ENCODE measurements at places on chromosomes 3 and 15. TPM values are rescaled to one million over a fixed set of nuclear protein-coding genes. Genes with fewer than 3 reads are reported as not detected.

GRCh38 chr15:78712797-78713515, 71.9 kb upstream of the CHRNB4 start:
- H3K4me1 ChIP-seq: peaks cover 5% of the 10 kb centered on the region
- H3K27me3 ChIP-seq: peaks cover 5% of the 10 kb centered on the region
- no peak for DNase-seq
- H3K27ac ChIP-seq: no peak overlapping the region
- no peak overlapping the region for H3K4me3 ChIP-seq
- H3K36me3 ChIP-seq: no peaks in the 10 kb centered on the region

GRCh38 chr15:99411234-99411633, 154.6 kb upstream of the MEF2A start:
- H3K4me3 ChIP-seq: no peak overlapping the region
- H3K36me3 ChIP-seq: no peaks in the 10 kb centered on the region
- no peaks in the 10 kb centered on the region for H3K27me3 ChIP-seq
- peaks cover 35% of the 10 kb centered on the region for H3K4me1 ChIP-seq
- H3K27ac ChIP-seq: no peak overlapping the region

DNA sequence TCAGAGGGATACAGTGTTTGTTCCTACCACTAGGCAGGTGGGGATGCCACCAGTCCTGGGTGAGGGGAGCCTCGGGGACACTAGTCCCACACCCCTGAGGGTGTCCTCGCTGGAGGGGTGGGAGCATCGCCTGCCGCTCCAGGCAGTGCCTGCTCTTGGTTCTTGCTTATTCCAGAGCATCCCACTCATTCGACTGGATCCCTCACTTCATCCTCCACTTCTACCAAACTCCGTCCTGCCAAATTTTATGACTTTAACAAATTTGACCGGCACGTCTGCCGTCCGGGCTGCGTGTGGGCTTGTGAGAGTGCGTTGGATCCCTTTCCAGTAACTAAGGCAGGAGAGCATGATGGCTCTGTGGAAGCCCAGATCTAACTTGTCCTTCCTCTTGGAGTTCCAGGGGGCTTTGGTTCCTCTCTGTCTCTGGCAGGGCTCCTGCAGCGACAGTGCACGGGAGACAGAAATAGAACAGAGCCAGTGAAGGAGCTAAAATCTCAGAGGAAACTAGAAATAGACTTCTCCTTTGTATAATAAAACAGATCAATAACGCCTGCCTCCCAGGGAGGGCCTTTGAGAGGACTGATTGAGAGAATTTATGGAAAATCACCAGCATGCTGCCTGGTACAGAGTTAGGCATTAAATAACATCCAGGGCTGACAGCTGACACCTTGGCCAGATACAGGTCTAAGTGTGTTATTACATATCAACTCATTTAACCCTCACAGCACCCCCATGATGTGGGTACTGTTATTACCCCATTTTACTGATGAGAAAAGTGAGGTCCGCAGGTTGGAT, 34.5 kb downstream of the MGLL start:
- no peak for DNase-seq
- peaks cover 72% of the 10 kb centered on the region for H3K4me1 ChIP-seq
- H3K27me3 ChIP-seq: no peaks in the 10 kb centered on the region
- no peak overlapping the region for H3K4me3 ChIP-seq

DNA sequence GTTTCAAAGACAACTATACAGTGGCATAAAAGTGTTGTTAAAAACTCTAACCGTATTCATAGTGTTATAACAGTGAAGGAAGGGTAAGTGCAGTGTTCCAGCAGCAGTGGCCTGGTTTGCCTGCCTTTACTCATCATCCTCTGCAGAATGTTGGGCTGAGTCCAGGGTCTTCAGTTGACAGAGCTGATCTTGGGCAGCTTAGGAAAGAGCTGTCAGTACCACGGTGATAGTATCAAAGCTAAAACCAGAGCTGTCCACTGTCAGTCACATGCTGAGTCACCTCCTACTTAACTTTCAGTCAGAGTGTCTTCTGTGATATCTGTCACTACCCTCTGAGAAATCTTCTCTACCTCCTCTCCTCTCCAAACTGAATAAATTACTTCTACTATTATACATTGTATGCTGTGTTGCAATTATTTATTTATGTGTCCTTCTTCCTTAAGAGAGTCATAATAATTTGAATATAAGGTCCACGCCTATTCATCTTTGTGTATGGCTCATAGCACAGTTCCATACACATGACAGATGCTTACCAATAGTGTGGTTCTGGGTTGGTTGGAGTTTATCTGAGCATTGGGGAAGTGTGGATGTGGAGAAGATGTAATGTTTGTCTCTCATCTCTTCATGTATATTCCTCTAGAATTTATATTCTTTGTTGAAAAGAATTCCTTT, 242.1 kb downstream of the ZIC1 start:
- no peaks in the 10 kb centered on the region for H3K36me3 ChIP-seq
- H3K4me3 ChIP-seq: no peak overlapping the region
- H3K4me1 ChIP-seq: no peaks in the 10 kb centered on the region
- no peaks in the 10 kb centered on the region for H3K27me3 ChIP-seq

- H3K27ac ChIP-seq: no peak overlapping the region
- no peaks in the 10 kb centered on the region for H3K27me3 ChIP-seq
- no peak for DNase-seq
- no peak overlapping the region for H3K4me3 ChIP-seq
- H3K4me1 ChIP-seq: no peaks in the 10 kb centered on the region
- H3K36me3 ChIP-seq: no peaks in the 10 kb centered on the region
Observed at GRCh38 chr3:41176596-41176995, 22.7 kb upstream of the CTNNB1 start.

GRCh38 chr3:80688814-80689213, 921.0 kb upstream of the ROBO1 start:
- DNase-seq: peak; percentile 91
- no peak overlapping the region for H3K4me3 ChIP-seq
- H3K36me3 ChIP-seq: no peaks in the 10 kb centered on the region

DNA sequence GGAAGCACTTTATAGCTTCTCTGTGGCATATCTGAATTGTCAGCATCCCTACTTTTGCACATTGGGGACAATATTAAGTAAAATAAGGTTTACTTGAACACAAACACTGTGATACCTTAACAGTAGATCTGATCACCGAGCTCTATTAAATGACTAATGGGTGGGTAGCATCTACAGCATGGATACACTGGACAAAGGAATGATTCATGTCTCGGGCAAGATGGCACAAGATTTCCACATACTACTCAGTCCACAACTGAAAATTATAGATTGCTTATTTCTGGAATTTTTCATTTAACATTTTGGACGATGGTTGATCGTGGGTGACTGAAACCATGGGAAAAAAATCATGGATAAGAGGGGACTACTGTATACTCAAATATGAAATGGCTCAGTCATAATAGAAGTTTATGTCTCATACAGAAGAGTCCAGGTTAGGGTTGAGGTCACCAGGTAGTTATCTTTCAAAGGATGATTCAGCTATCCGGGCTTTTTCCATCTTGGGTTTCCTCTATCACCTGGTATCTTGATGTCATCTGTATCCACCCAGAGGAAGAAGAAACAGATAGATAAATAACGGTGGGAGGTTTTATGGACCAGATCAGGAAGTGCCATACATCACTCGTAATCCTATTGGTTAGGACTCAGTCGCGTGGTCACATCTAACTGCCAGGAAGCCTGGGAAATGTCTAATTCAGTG, 320.0 kb upstream of the RARB start:
- H3K27ac ChIP-seq: no peak overlapping the region
- no peaks in the 10 kb centered on the region for H3K4me1 ChIP-seq
- no peaks in the 10 kb centered on the region for H3K36me3 ChIP-seq
- DNase-seq: no peak

- DNase-seq: peak; percentile 55
- H3K27me3 ChIP-seq: no peaks in the 10 kb centered on the region
- no peaks in the 10 kb centered on the region for H3K36me3 ChIP-seq
- H3K4me1 ChIP-seq: no peaks in the 10 kb centered on the region
- no peak overlapping the region for H3K4me3 ChIP-seq
Observed at GRCh38 chr3:152574461-152575079, 260.4 kb upstream of the P2RY1 start.

- H3K27me3 ChIP-seq: no peaks in the 10 kb centered on the region
- H3K4me1 ChIP-seq: no peaks in the 10 kb centered on the region
- no peak for DNase-seq
- H3K27ac ChIP-seq: no peak overlapping the region
- H3K36me3 ChIP-seq: no peaks in the 10 kb centered on the region
Observed at GRCh38 chr3:122102191-122102935, 47.2 kb downstream of the CD86 start.

- H3K27ac ChIP-seq: no peak overlapping the region
- no peaks in the 10 kb centered on the region for H3K27me3 ChIP-seq
- H3K36me3 ChIP-seq: no peaks in the 10 kb centered on the region
- DNase-seq: no peak
- H3K4me1 ChIP-seq: no peaks in the 10 kb centered on the region
Observed at GRCh38 chr15:85048430-85048829, 66.8 kb downstream of the PDE8A start.

DNA sequence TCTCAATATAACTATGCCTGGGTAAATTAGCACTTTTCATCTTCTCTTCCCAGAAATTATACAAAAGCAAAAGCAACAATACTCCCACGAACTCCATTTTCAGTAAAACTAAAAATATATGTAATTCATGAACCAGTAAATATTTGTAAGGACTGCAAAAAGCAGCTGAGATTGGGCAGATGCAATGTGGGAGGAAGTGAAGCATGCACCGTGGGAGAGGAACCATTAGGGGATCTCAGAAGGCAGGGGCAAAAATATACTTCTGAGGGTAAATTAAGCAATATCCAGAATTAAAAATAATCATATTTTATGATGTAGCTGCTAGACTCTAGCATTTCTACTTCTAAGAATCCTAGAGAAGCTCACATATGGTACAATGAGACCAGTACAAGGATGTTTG, 20.2 kb downstream of the CFAP91 start:
- H3K4me3 ChIP-seq: no peak overlapping the region
- DNase-seq: no peak
- no peaks in the 10 kb centered on the region for H3K27me3 ChIP-seq
- no peaks in the 10 kb centered on the region for H3K4me1 ChIP-seq

GRCh38 chr3:168026764-168027163, 69.0 kb downstream of the GOLIM4 start:
- peaks cover 9% of the 10 kb centered on the region for H3K36me3 ChIP-seq
- no peak overlapping the region for H3K4me3 ChIP-seq
- no peak overlapping the region for H3K27ac ChIP-seq
- H3K4me1 ChIP-seq: no peaks in the 10 kb centered on the region
- no peak for DNase-seq

GRCh38 chr3:164683489-164683888, 394.8 kb downstream of the SI start:
- no peak overlapping the region for H3K4me3 ChIP-seq
- no peak for DNase-seq
- no peaks in the 10 kb centered on the region for H3K36me3 ChIP-seq
- no peak overlapping the region for H3K27ac ChIP-seq

- no peaks in the 10 kb centered on the region for H3K27me3 ChIP-seq
- H3K36me3 ChIP-seq: no peaks in the 10 kb centered on the region
- no peak overlapping the region for H3K27ac ChIP-seq
- DNase-seq: no peak
- no peak overlapping the region for H3K4me3 ChIP-seq
- H3K4me1 ChIP-seq: no peaks in the 10 kb centered on the region
Observed at GRCh38 chr15:91678003-91678402, 175.5 kb upstream of the SLCO3A1 start.

GRCh38 chr15:97072545-97072944, 742.0 kb downstream of the NR2F2 start:
- no peaks in the 10 kb centered on the region for H3K4me1 ChIP-seq
- no peak overlapping the region for H3K4me3 ChIP-seq
- no peak for DNase-seq
- no peaks in the 10 kb centered on the region for H3K36me3 ChIP-seq
- H3K27ac ChIP-seq: no peak overlapping the region

GRCh38 chr15:80977627-80978036, 12.0 kb downstream of the MESD start:
- no peaks in the 10 kb centered on the region for H3K27me3 ChIP-seq
- H3K27ac ChIP-seq: no peak overlapping the region
- H3K36me3 ChIP-seq: peaks cover 29% of the 10 kb centered on the region
- peaks cover 5% of the 10 kb centered on the region for H3K4me1 ChIP-seq

- no peaks in the 10 kb centered on the region for H3K36me3 ChIP-seq
- no peak overlapping the region for H3K4me3 ChIP-seq
- peaks cover 11% of the 10 kb centered on the region for H3K4me1 ChIP-seq
- DNase-seq: no peak
Observed at GRCh38 chr3:169327546-169328356, 335.8 kb downstream of the MECOM start.

GRCh38 chr3:127059072-127059471, 76.2 kb downstream of the PLXNA1 start:
- no peak for DNase-seq
- peaks cover 5% of the 10 kb centered on the region for H3K4me1 ChIP-seq
- H3K27ac ChIP-seq: no peak overlapping the region
- H3K36me3 ChIP-seq: no peaks in the 10 kb centered on the region
- peaks cover 3% of the 10 kb centered on the region for H3K27me3 ChIP-seq

- H3K36me3 ChIP-seq: no peaks in the 10 kb centered on the region
- H3K27ac ChIP-seq: no peak overlapping the region
- no peak for DNase-seq
- no peak overlapping the region for H3K4me3 ChIP-seq
Observed at GRCh38 chr3:135539351-135539750, 426.2 kb upstream of the PPP2R3A start.

GRCh38 chr3:116226266-116226665, 219.0 kb downstream of the LSAMP start:
- no peaks in the 10 kb centered on the region for H3K36me3 ChIP-seq
- no peak overlapping the region for H3K27ac ChIP-seq
- no peak overlapping the region for H3K4me3 ChIP-seq
- H3K4me1 ChIP-seq: peaks cover 3% of the 10 kb centered on the region
- H3K27me3 ChIP-seq: no peaks in the 10 kb centered on the region
- no peak for DNase-seq

DNA sequence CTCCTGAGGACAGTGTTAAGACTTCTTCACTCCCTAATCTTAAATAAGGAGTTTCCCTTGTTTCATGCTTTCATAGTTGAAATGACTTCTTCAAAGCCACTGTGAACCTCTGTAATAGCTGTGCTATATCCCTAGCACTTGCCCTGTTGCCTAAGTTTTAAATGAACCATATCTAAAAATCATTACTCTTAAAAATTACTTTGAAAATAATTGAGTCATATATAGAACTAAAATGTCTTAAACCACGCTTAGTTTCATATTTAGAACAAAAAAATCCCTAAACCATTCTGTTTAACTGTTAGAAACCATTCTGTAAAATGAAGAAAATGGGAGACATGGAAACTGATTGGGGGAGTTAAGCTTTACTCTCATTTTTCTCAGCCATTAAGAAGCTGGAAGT, 29.8 kb downstream of the DNAJC19 start:
- H3K36me3 ChIP-seq: peaks cover 3% of the 10 kb centered on the region
- no peaks in the 10 kb centered on the region for H3K27me3 ChIP-seq
- no peak overlapping the region for H3K27ac ChIP-seq

- peaks cover 17% of the 10 kb centered on the region for H3K4me1 ChIP-seq
- no peak overlapping the region for H3K4me3 ChIP-seq
- no peak overlapping the region for H3K27ac ChIP-seq
Observed at GRCh38 chr3:129276385-129276784, 2.3 kb upstream of the HMCES start.

The RBPMS2 gene
- total RNA-seq: 0.30 TPM

The ABHD5 gene
- total RNA-seq: 28.9 TPM

The ELL3 gene
- 6.2 TPM for total RNA-seq

The SLC12A1 gene
- 5.6 TPM for total RNA-seq

The LINGO1 gene
- 13.7 TPM for total RNA-seq

The SCAANT1 gene
- not detected for total RNA-seq

The DMXL2 gene
- 170 TPM for total RNA-seq

The CNTN6 gene
- total RNA-seq: 9.6 TPM

The GPR176 gene
- 13.7 TPM for total RNA-seq

The SEC61A1 gene
- 177 TPM for total RNA-seq

The SPTBN5 gene
- 2.9 TPM for total RNA-seq

Measured in spinal cord (tissue), 10 donors.